ENCODE measurements at places on chromosomes 7 and 10.

DNA sequence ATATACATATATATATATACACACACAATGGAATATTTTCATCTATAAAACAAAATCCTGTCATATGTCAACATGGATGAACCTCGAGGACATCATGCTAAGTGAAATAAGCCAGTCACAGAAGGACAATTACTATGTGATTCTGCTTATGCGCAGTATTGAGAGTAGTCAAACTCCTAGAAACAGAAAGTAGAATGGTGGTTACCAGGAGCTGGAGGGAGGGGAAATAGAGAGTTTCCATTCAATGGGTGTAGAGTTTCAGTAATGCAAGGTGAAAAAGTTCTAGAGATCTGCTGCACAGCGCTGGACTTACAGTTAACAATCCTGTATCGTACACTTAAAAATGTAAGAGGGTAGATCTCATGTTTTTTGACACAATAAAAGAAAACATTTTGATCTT is 181.9 kb downstream of the CDCA7L start:
- no peak for DNase-seq

- no peak for DNase-seq
Measured at GRCh38 chr7:25261545-25262140, 33.4 kb upstream of the NPVF start.

- no peak for DNase-seq
Measured at GRCh38 chr7:151152643-151153513, 14.6 kb downstream of the GBX1 start.

GRCh38 chr10:27153845-27154193 is 365 bp downstream of the YME1L1 start:
- DNase-seq: peak; percentile 45

DNA sequence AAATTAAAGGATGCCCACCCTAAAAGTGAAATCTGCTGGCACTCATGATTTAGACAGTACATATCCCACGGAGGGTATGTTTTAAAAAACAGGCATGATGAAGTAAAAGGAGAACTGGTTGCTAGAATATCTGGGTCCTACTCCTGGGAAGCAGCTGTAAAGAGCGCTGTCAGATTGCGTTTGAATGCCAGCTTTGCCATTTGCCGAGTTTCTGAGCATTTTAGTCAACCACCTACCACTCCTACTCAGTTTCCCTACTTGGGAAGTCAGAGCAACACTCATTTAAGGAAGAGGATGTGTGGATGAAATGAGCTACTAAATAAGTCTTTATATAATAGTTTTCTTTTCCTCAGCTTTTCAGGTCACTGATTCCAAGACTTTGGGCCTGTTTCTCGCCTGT is 1.1 kb upstream of the UMAD1 start:
- no peak for DNase-seq

GRCh38 chr10:86162696-86163400 is 203.7 kb downstream of the GRID1 start:
- no peak for DNase-seq

GRCh38 chr10:120736377-120736776 is 114.8 kb upstream of the WDR11 start:
- no peak for DNase-seq

DNA sequence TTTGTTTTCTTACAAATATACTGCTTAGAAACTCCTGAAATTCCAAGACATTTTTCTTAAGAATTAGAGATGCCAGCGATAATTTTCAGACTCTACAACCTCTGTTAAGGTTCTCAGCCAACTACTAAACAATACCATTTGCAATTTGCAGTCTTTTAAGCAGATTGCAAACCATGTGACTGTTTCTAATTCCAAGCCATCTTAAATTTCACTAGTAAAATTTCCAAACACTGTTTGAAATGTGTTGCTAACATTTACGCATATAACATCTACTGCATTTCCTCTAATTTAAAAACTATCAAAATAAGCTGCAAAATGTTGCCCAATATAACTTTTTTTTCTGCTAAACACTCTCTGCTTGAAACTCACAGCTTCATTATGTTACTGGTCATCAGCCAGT is 56.0 kb upstream of the MACROH2A2 start:
- no peak for DNase-seq

GRCh38 chr10:33871061-33871956 is 536.8 kb upstream of the NRP1 start:
- no peak for DNase-seq

DNA sequence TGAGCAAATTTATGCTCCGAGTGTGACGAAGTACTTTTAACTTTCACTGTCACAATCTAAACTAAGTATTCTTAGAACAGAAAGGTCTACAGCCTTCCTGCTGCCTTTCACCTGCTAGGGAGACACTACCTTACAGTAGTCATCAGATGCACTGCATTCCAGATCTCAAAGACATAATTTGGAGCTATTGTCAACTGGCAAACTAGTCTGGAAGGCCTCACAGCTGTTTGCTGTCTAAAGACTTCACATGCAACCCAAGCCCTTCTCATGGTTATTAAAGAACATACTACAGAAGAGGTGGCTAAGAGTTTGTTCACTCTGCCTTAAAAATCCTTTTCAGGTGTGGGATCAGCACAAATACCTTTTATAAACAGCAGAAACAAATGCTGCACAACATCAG is 91.8 kb upstream of the KCNIP2 start:
- DNase-seq: no peak

GRCh38 chr10:72254813-72255568 is 18.7 kb upstream of the DDIT4 start:
- peak; percentile 51 for DNase-seq

- no peak for DNase-seq
Measured at GRCh38 chr7:158049271-158049670, 538.4 kb downstream of the PTPRN2 start.

- no peak for DNase-seq
Measured at GRCh38 chr7:15558756-15559155, 3.1 kb downstream of the AGMO start.

GRCh38 chr7:12729112-12729511 is 41.7 kb downstream of the ARL4A start:
- peak; percentile 51 for DNase-seq

DNA sequence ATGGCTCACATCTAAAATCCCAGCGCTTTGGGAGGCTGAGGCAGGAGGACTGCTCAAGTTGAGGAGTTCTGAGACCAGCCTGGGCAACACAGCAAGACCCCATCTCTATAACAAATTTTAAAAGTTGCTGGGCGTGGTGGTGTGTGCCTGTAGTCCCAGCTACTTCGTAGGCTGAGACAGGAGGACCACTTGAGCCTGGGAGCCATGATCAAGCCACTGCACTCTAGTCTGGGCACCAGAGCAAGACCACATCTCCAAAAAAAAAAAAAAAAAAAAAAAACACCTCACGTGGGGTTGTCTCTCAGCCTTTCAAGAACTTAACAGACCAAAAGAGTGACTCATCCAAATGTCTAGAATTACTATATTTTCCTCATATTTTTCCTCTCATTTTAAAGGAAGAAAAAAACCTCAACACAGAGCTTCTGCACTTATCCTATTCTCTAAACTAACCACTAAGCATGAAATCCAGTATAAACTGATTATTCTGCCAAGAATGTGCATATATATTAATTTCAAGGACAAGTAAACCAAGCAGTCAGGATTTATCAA is 46.3 kb downstream of the CUL2 start:
- no peak for DNase-seq

- DNase-seq: no peak
Measured at GRCh38 chr10:21399392-21400035, 126.0 kb downstream of the SKIDA1 start.

- DNase-seq: no peak
Measured at GRCh38 chr10:30970760-30971460, 60.8 kb downstream of the ZNF438 start.

DNA sequence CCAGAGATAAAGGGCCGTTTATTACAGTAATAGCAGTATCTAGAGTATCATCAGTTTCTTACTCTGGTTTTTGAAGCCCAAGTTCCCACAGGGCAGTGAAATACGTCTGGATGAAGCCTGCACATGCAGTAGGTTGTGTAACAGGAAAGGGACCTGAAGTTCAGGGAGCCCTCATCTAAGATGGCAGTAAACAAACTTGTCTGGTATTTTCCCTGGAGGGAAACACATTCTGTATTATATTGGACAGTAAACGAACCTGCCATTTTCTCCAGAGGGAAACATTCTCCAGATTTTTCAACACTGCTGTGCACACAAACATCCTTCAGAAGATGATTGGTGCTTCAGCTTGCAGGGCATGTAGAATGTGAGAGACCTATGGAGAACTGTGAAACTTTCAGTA is 189.9 kb downstream of the TFEC start:
- no peak for DNase-seq

- no peak for DNase-seq
Measured at GRCh38 chr7:108079276-108079647, 50.9 kb downstream of the LAMB4 start.

GRCh38 chr10:31593124-31593523 is 274.1 kb downstream of the ZEB1 start:
- DNase-seq: no peak

- no peak for DNase-seq
Measured at GRCh38 chr7:129007572-129007971, 47.3 kb downstream of the TNPO3 start.

- no peak for DNase-seq
Measured at GRCh38 chr7:128841171-128841690, 11.0 kb downstream of the FLNC start.

DNA sequence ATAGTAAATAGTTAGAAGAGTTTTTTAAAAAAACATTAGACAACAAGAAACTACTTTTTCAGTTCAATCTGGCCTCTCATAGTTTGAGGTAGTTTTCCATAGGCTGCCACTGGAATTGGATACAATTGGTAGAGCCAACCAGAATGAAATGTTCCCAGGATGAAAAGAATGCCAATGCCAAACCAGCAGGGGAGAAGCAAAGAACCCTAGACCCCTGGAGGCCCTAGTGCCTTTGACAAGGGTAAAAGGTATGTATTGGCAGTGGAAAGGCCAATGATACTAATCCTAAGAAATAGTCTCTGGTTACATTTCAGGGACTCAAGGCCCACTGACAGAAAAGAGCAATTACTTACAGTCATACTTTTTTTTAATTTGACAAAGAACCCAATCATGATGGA is 77.4 kb upstream of the SEM1 start:
- no peak for DNase-seq

DNA sequence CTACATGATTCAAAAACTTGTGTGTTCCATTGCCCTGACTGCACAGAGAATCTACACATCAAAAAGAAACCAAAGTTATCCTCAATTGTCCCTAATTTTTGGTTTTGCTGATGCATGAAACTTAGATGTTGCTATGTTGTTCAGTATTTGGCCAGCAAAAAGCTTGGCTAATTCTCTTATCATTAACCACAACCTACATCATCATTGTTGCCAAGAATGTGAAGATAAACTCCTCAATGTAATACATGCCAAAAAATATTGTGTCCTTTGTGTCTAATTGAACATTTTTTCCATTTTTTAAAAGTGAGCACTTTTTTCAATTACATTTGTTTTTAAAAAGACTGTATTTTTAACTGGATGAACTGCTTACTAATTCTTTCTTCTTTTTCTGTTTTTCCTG is 268.0 kb upstream of the SEMA3D start:
- no peak for DNase-seq

- DNase-seq: peak; percentile 89
Measured at GRCh38 chr10:125048094-125048864, 106.4 kb downstream of the ZRANB1 start.

- no peak for DNase-seq
Measured at GRCh38 chr10:84179059-84179710, 5.6 kb downstream of the GPR15LG start.

Data from inflammatory macrophage treated with lipopolysaccharide for 1 hour (primary cell).